ENCODE measurements at places on chromosomes 2 and 18.

DNA sequence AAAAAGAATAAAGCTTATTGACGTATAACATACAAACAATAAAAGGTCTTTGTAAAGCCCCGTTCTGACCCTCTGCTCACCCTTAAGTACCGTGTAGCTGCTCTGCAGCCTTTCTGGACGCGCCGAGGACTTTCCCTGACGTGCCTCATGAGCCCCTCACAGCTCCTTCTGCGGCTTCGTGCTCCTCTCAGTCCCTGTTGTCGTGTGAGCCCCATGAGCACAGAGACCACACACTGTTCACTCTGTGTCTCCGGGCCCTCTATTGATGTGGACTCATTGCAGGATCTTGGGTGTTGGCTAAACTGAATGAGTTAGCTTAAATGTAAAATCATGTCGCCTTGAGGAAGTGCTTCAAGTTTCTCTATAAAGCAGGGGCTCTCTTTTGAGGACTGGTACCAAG, 43.6 kb upstream of the INHBB start:
- no peak for DNase-seq

DNA sequence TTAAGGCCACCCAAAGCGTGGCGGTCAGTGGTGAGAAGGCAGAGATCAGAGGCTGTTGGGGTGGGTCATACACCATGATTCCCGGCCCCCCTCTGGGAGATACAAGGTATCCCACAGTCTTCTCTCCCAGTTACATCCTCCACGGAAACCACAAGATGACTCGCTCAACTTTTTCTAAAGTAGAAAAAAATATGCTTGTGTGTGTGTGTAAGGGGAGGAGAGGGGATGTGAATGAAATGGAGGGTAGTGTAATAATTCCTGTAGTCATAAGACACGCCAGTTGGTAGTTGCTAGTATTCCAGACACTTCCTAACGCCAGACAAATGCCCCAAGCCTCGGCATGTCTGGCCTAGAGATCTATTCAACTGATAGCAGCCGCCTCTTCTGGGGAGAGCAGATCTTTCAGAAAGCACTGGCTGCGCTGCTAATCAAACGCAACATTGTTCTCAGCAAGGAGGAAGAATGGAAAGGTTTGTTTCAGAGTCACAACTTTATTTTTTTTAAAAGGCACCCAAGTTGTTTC, 143.5 kb downstream of the TGIF1 start:
- peak; percentile 87 for DNase-seq

GRCh38 chr2:170533156-170533555, 182.0 kb upstream of the SP5 start:
- no peak for DNase-seq

DNA sequence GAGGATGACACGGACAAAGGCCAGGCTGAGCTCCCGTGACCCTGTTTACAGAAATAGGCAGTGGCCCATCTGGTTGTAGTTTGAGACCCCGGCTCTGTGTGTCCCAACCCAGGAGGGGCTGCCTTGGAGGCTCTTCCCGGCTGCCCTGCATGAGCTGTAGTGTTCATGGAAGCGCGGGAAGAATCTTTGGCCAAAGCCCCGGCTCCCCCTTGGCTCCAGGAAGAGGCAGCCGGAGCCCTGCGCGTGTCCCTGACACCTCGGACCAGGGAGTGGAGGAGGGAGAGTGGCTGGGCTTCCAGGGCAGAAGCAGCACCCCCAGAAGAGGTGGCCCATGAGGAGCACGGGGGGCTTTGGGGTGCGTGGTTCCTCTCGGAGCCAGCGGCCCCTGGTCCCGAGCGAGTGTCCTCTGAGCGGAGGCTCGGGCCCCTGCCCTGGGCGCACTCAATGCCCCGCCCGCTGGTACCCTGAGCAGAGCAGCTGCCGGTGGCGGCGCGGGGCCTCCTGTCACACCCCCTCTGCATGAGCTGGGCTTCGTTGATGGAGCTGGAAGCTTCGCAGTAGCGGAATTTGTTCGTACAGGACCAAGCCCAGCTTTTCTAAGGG, 21.7 kb downstream of the GPR35 start:
- no peak for DNase-seq
